ENCODE measurements at places on chromosomes 16 and 17.

- no peak for DNase-seq
Observed at GRCh38 chr17:77288115-77288619, 147.4 kb downstream of the SEC14L1 start.

DNA sequence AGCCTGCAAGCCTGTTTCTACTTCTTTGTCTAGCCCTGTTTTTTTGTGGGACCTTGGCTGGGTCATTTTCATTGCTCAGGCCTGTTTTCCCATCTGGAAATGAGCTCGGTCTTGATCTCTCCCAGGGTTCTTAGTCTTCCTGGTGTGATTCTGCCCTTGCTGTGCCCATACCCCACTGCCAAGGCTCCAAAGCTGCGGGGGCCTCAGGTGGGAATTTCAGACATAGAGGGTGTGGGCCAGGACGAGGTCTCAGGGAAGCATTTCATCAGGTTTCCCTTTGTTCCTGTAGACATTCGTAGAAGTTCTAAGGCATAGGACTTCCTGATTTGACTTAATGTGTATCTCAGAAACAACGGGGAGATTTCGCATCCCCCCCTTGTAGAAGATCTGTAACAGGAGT is 5.8 kb downstream of the MPRIP start:
- no peak for DNase-seq

- no peak for DNase-seq
Observed at GRCh38 chr17:32488177-32488542, 1.4 kb downstream of the CDK5R1 start.

GRCh38 chr17:29617125-29617480 is 5.6 kb downstream of the CORO6 start:
- DNase-seq: no peak

- no peak for DNase-seq
Observed at GRCh38 chr16:73040136-73040535, 7.8 kb downstream of the ZFHX3 start.

All from astrocyte of the cerebellum (primary cell).